ENCODE measurements at places on chromosomes 6 and 20.

GRCh38 chr20:47220161-47220582 lies 136.3 kb downstream of the ZMYND8 start:
- no peak for DNase-seq

- DNase-seq, result no peak
Measured at GRCh38 chr6:115487331-115487730, 573.4 kb downstream of the FRK start.

DNA sequence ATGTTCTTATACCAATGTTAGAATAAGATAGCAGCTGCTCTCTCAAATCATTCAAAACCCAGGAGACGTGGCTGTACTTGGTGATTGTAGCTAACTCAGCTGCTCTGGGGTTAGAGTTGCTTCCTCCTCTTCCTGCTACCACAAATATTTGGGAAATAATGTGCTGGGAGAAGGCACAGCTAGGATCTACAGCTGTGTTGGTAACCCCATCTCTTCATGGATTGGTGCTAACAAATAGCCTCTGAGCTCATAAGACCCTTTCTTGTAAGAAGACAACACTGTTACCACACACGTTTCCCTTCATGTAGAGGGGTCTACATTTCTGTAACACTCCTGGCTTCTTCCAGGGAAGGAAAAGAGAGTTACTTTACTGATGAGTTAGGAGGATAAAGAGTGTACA lies 911.0 kb upstream of the CITED2 start:
- no peak for DNase-seq

DNA sequence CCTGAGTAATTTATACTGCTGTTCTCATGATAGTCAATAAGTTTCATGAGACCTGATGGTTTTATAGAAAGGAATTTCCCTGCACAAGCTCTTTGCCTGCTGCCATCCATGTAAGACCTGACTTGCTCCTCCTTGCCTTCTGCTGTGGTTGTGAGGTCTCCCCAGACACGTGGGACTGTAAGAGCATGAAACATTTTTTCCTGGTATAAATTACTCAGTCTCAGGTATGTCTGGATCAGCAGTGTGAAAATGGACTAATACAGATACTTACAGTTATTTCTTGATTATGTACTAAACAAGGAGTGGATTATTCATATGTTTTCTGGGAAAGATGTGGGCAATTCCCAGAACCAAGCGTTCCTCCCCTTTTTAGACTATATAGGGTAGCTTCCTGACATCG lies 1.9 kb upstream of the TRIM38 start:
- DNase-seq, result no peak

- no peak for DNase-seq
Measured at GRCh38 chr20:46820682-46821081, 74.0 kb upstream of the EYA2 start.

DNA sequence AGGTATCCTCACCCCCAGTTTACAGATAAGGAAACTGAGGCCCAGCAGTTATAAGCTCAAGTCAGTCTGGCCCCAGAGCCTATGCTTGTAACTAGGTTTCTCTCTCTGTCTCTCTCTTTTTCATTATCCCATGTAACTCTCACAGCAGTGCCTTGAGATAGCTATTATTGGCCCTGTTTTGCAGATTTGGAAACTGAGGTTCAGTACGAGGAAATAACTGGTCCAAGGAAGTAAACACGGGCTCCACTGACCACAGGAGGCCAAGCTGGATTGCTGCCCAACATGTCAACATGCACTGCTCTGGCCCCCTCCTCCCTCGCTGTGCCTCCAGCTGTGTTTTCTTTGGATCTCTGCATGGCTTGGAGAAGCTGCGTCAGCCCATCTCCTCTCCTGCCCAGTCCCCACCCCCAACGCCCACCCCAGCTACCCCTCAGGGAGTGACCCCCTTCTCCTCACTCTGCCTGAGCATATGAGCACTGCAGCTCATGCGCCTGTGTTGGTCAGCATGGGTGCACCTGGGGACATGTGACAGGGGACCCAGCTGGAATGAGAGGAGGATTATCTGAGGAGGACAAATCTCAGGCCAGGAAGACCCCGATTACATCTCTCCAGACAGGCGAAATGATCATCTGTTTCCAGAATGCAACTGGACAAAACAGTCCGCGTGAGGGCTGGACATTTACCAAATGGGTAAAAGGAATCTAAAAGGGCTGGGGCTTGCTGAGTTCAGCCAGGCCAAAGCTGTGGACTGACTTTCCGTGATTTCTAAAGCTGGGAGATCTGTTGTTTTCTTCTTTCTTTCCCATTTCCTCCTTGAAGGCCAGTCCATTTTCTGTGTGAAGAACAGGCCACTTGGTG lies 7.8 kb upstream of the PLTP start:
- DNase-seq, result no peak

- no peak for DNase-seq
Measured at GRCh38 chr6:28251661-28252008, 434 bp downstream of the ZKSCAN4 start.

- no peak for DNase-seq
Measured at GRCh38 chr6:73558624-73559398, 38.0 kb upstream of the EEF1A1 start.

DNA sequence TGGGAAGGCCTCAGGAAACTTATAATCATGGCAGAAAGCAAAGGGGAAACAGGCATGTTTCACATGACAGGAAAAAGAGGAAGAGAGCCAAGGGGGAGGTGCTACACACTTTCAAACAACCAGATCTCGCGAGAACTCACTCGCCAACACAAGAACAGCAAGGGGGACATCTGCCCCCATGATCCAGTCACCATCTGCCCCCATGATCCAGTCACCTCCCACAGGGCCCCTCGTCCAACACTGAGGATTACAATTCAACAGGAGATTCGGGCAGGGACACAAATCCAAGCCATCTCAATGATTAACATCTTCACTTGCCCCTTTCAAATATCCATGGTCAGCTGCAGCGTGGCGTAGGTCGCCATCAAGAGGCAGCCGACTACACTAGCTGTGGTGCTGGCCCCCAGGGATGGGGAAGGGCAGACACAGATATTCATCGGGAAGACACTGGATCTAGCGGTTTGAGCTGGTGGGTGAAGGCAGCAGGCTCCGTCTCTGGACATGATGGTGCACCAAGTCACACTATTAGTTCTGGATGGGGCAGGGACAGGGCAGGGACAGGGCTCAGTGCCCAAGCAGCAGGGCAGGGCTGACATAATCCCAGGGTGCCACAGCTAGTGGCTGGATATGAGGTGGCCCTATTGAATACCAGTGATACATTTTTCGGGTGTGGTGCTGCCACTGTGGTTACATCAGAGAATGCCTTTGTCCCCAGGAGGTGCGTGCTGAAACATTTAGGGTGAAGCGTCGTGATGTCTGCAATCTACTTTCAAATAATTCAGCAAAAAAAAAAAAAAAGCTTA lies 31.6 kb downstream of the TUBB2B start:
- DNase-seq, result no peak

DNA sequence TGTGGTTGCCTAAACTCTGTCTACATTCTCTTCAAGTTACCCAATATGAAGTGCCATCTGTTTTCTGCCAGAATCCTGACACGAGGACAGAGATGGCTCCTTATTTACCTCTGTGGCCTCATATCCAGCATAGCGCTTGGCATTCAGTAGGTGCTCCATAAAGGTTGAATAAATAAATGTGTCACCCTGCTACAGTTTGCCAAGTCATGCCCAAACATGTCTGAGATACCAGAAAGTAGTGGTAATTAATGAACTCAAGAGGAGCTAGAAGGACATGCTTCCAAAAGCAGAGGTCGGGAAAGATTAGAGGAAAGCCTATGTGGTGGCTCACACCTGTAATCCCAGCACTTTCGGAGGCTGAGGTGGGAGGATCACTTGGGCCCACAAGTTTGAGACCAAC lies 30.9 kb upstream of the E2F3 start:
- DNase-seq, result no peak

- no peak for DNase-seq
Measured at GRCh38 chr6:51495610-51496396, 591.6 kb downstream of the PKHD1 start.

- no peak for DNase-seq
Measured at GRCh38 chr20:61482056-61482887, 230.2 kb downstream of the CDH4 start.

DNA sequence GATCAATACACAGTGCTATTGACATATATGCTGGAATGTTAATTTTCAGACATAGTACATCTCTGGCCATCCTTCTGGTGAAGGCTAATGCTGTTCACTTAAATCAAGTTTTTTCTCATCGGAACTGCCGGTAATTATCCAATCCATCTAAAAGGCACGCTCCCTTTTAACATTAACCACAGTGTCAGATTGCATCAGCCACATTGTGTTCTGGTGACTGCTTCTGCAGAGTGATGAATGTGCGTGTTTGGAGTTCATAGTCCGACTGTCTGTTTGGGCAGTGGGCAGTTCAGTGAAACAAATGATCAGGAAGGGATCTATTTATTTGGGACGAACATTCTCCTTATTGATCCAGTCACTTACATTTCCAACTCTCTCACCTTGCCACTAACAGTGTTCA lies 49.5 kb downstream of the SOBP start:
- DNase-seq, result no peak

GRCh38 chr6:113539202-113539601 lies 317.9 kb upstream of the MARCKS start:
- no peak for DNase-seq

DNA sequence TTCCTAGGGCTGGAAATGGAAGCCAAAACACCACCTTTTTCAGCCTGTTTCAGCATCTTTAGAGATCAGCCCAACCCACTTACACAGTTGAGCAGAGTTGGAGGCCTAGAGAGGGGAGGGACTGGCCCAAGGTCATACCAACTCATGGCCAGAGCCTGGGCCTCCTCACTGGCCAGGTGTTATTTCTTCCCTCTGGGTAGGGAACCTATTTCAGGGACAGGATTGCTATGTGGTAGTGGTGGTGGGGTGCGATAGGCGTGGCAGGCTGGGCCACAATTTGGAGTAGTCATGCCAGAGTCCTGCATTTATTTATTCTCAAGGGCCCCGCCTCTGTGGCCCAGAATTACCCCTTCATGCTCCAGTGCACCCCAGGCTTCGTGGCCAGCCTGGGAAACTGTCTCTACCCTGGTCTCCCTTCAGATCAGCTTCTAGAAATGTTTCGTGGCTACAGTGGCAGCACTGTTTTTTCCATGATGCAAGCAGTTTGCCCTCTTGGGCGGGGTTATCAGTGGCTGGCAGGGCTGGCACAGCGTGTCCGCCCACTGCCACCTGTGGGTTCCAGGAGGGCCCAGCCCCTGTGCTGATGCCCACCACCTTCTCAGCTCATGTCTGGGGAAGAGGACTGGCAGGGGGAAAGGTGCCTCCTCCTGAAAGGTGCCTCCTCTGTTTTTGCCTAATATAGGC lies 6.2 kb downstream of the VEGFA start:
- DNase-seq, result no peak

GRCh38 chr20:62675877-62676260 lies 32.8 kb upstream of the NTSR1 start:
- DNase-seq, result no peak

DNA sequence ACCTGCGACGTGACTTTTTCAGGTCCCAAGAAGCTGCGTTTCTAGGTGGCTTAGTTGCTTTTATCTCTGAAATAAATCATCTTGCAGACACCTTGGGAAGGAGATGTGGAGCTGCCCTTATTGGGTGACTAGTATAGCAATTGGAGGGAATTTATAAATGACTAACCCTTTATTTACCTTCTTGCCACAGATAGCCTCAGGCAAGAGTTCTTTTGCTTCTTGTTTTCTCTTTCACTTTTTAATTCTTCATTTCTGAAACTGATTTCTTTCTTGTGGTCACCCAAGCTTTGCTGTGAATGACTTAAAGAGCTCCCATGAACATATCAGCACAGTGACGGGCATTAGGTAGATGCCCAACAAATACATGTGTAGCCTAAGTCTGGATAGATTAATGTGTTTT lies 3.0 kb downstream of the ADGRF4 start:
- no peak for DNase-seq

DNA sequence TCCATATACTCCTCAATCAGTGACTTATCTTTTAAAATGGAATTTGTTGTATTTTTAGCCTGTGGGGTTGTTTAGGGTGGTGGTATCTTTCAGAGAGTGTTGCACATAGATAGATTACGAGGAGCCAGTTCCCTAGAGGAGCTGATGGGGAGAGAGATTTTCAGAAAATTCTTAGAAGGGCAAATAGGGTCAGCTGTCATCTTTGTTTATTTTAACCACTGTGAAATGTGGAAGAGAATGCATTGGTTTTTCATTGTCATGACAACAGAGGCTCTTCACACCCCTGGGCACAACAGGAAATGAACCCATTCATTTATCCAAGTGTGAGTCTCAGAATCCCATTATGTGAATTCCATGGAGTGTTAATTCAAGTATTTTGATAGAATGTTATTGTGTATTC lies 188.4 kb downstream of the JARID2 start:
- no peak for DNase-seq

DNA sequence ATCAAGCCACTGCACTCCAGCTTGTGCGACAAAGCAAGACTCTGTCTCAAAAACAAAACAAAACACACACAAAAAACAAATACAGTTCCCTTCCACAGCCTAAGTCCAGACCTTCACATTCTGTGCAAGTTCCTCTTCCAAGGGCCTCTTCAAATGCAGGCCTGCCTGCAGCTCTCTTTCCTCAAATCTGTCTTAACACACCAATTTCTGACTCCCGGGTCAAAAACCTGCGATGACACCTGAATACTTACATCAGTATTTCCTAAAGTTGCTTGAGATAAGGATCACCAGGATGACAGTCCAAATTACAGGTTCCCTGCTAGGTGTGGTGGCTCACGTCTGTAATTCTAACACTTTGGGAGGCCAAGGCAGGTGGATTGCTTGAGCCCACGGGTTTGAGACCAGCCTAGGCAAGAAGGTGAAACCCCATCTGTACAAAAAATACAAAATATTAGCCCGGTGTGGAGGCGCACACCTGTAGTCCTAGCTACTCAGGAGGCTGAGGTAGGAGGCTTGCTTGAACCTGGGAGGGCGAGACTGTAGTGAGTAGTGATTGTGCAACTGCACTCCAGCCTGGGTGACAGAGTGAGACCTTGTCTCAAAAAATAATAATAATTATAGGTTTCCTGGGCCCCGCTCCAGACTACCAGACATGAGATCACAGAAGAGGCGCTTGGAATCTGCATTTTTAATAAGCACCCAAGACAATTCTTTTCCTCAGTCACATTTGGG lies 8.8 kb upstream of the PARD6B start:
- DNase-seq, result no peak

DNA sequence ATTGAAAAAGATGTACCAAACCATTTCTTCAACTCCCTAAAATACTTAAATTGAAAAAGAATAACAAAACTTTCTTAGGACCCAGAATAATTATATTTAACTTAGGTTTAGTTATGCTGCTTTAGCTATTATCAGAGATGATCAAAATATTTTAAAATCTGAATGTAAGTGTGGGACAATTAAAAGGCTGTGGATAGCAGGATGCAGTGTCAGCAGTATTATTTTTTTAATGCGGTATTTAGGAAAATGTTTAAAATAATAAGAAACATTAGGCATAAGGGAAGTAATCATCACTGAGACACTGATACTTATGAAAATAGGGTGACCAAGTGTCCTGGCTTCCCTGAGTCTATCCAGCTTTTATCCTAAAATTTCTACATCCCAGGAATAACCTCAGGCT lies 161.5 kb upstream of the PTCHD4 start:
- no peak for DNase-seq

GRCh38 chr6:169190144-169190584 lies 63.5 kb downstream of the THBS2 start:
- no peak for DNase-seq

Measured in mesothelial cell of epicardium (in vitro differentiated cells).